ENCODE measurements at places on chromosomes 4 and X.

DNA sequence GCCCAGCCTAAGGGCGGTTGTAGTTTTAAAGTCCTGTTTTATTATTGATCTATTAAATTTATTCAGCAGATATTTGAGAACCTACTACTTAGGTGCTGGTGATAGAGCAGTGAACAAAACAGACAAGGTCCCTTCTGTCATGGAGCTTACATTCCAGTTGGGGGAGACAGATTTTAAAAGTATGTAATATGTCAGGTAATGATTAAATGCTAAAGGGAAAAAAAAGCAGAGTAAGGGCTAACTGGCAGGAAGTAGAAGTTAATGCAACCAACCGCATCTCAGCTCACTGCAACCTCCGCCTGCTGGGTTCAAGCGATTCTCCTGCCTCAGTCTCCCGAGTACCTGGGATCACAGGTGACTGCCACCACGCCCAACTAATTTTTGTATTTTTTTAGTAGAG lies 7.8 kb upstream of the MCUB start:
- no peak for DNase-seq

DNA sequence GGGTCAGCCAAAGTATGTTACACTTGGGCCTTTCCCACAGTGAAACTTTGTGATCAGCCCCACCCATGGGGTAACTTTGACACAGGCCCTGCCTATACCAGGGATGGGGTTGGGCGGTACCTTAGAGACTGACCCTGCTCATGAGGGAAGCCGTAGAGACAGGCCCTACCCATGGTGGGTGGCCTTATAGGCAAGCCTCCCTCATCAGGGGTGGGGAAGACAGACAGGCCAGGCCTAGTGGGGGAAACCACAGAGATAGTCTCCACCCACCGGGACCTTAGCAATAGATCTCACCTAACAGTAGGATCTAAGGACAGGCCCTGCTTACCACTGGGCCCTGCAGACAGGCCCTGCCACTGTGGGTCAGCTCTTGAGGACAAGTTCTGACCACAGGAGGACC lies 6.8 kb downstream of the PLP2 start:
- DNase-seq = no peak

DNA sequence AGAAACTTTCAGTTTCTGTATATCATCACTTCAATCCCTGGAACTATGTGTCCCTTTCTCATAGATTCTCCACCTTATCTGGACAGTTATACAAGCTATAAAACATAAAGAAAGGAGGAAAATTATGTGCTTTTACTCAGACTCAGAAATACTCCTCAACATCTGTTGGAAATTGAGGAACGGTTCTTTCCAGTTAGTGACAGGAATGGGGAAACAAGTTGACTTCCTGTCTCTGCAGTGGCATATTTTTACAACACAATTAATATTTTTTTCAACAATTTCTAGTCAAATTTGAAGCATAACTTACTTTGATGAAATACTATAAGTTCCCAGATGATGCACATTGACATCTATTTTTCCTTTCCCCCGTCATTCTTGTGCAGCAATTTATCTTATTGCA lies 27.9 kb downstream of the ABHD18 start:
- DNase-seq = no peak

- peak; percentile 67 for DNase-seq
These were observed 127.7 kb downstream of the SLC7A11 start for GRCh38 chr4:138114434-138114833.

GRCh38 chrX:107197319-107197718 lies 8.9 kb downstream of the NUP62CL start:
- DNase-seq = no peak

GRCh38 chr4:7862561-7863192 lies 77.0 kb downstream of the AFAP1 start:
- no peak for DNase-seq

DNA sequence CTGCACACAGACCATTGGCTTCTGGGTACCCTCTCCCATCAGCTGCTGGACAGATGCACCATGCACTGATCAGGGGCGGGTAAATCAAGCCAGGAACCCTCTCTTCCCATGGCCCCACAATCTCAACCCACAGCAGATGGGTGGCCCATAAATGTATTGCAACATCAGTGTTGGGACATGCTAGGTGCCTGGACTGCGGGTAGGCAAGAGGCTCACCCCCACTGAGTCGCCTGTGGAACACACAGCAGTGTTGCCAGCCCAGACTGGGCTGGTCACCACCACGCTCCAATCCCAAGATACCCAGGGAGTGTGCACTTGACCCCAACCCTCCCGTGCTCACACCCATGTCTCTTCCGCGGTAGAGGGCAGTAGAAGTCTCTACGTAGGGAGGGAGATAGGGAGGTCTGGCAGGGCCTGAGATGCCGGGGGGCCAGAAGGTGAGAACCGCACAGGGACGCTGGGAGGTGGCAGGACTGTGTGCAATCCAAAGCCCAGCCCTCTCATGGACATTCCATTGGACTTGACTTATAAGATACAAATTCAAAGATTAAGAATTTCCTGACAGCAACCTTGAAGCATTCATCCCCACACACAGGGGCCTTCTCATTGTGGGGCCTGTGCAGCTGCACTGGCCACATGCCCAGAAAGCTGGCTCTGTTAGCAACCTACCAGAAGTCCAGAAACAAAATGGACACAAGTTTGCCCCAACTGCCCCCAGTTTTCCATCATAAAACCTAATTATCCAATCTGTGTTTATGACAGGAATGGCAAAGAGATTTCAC lies 183.7 kb downstream of the NSUN7 start:
- DNase-seq = no peak

DNA sequence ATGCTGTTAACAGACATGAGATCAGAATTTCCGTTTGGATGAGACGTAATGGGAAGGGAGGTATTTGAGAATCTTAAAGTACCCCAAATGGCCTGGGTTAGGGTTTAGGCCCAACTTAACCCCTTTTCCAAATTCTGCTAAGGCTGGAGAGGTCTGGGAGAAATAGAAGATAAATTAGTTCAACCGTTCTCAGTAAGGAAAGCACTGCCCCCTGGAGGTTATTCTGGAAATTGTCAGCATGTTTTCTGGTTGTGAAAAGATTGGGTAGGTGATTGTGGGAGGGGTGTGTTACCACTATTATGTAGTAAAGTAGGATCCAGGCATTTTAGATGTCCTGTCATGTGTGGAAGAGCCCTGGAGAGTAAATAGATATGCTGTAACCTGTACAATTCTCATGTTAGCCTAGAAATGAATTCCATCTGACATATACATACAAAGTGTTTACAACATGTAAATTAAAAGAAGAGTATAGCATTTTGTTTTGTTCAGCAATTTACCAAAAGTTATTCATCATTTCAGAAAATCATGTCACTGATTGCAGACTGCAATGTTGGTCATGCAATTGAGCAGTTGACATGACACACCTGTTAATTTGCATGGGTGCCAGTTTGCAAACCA lies 26.8 kb upstream of the GRXCR1 start:
- DNase-seq = peak; percentile 14

GRCh38 chrX:39577206-39577984 lies 520.4 kb downstream of the BCOR start:
- no peak for DNase-seq

GRCh38 chr4:27861381-27861787 lies 1000.7 kb downstream of the STIM2 start:
- DNase-seq = no peak

GRCh38 chr4:41257257-41257901 lies 651 bp downstream of the UCHL1 start:
- DNase-seq = peak; percentile 80

DNA sequence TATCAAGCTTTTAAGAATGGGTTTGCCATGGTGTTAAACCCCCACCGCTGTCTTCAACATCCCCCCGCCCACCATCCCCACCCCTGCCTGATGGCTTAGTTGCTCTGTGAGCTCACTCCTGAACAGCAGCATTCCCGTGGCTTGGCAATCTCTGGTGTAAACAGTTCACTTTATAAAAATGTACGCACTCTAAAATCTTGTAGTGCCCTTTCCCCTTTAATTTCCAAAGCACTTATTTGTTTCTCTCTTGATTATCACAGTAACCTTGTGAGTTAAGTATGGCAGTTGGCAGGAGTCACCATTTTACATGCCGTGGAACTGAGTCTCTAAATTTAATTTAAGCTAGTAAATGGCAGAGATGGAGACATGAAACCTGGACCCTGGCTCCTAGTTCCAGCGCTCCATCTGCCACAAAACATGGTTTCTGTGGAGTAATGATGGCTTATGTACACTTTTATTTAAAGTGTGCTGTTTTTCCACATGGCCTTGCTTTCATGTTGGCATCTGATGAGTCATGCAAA lies 123.1 kb downstream of the AFF1 start:
- no peak for DNase-seq

GRCh38 chr4:100189820-100190642 lies at the start of gene DDIT4L:
Gene DDIT4L (minus strand): TSS chr4:100190468. CDS start chr4:100189983, 485 bp downstream.
- peak; percentile 9 for DNase-seq

DNA sequence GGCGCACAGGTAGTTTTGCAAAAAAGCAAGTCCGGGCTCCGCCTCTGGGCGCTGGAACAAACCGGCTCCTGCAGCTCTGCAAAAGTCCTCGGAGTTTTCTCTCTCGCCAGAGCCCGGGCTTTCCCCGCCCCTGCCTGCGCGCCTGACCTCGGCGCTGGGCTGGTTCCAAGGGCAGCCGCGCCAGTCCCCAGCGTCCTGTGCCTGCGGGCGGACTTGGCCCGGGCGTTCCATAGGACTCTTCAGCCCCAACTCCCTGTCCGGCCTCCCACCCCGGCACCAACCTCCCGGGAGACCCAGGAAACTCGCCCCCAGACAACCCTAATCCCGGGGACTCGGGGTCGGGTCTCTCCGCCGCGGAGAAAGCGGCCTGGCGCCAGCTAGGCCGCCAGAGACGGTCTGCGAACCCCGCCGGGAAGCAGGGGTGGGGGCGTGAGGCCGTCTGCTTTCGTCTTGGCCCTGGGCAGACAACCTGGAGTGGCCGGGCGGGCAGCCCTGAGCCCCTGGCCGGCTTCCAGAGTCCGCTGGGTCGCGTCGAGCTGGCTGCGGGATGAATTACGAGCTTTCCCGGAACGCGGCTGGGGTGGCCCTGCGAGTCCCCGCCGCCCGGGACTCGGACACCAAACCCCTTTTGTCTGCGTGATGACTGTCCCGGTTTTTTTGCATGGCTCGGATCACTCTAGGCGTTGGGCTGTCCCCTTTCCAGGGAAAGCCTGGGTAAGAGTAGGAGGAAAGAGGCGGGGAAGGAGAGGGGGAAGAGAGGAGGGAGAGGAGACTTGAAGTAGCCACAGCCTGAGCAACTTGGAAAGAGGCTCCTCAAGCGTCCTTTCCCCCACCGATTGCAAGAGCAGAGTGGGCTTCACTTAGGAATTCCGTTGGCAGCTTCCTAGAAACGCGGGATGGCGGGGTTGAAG lies 916 bp downstream of the MXRA5 start:
- no peak for DNase-seq

GRCh38 chrX:109847257-109848187 lies 114.5 kb upstream of the ACSL4 start:
- DNase-seq = no peak

DNA sequence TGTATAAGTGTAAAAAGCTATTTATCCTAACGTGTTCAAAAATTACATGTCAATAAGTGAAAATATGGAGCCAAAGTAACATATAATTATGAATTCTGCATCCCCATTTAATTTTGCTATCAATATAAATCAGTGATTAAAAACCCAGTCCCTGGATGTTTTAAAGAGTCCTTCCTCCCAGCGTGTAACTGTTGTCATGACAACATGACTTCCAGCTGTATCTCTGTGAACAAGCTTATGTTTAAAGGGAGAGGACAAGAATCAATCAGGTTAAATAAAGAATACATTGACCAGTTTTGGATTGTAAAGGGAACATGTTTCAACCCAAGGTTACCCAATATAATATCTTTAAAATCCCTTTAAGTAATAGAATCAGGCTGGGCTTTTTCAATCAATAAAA lies 219.7 kb downstream of the NSUN7 start:
- DNase-seq = no peak

GRCh38 chr4:82643994-82644733 lies 82.4 kb upstream of the TMEM150C start:
- no peak for DNase-seq

GRCh38 chrX:16191605-16192004 lies 24.3 kb downstream of the MAGEB17 start:
- no peak for DNase-seq

- DNase-seq = no peak
These were observed 60.9 kb downstream of the ANAPC4 start for GRCh38 chr4:25437926-25438325.
